ENCODE measurements at places on chromosomes 7 and 10.

- no peak for DNase-seq
These were observed 152.8 kb downstream of the CUBN start for GRCh38 chr10:16976803-16977202.

DNA sequence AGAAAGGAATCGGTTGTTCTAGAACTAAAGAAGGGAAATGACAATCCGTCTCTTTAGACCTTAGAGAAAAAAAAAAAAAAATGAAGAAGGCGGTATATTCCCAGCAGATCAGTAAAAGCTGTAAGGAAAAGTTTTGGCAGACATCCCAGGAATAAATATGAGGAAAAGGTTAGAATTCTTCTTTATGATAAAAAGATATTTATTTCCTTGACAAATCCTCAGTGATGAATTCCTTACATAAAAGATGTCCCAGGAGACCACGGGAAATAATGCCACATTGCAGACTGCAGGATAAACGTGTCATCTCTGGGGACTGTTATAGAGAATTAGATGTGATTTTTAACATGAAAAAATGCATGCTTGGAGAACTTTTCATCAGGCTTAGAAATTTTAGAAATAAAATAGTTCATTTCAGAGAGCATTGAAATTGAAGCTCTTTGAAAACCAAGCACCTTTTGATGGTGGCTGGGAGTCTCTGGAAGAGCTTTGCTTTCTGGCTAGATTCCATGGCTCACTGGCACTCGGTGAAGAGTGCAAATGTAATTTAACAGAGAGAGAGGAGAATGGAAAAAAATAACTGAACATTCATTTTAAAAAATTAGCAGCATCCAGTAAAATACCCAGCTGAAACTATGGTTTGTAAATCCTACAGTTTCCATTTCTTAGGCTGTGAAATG, 98.2 kb downstream of the PRPF18 start:
- DNase-seq: no peak

DNA sequence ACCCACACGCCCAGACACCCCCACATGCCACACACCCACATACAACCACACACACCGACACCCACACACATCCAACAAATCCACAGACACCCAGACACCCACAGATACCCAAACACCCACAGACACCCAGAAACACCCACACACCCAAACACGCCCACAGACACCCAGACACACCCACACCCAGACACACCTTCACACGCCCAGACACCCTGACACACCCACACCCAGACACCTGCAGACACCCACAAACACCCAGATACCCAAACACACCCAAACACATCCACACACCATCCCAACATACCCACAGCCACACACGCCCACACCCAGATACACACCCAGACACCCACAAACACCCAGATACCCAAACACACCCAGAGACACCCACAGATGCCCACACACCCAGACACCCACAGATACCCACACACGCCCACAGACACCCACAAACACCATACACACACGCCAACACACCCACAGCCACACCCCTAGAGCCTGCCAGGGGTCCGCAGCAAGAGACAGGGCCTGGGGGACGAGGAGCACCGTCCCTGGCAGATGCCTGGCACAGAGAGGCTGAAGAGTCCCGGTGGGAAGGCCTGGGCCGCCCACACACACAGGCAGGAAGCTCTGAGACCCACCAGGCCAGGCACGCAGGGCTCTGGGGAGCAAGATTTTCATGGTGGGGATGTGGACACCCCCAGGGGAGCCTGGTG, 28.5 kb downstream of the CYP2W1 start:
- DNase-seq: no peak

GRCh38 chr10:75924309-75924902, 493.0 kb downstream of the LRMDA start:
- DNase-seq: no peak

GRCh38 chr7:79308192-79308591, 145.3 kb downstream of the MAGI2 start:
- DNase-seq: no peak

All from activated gamma-delta T cell (primary cell).